ENCODE measurements at places on chromosomes 1 and 21. TPM values are rescaled to one million over a fixed set of nuclear protein-coding genes. Genes with fewer than 3 reads are reported as not detected.
A peak's percentile ranks its signal among the peaks of the same experiment; 100 is the strongest.

GRCh38 chr1:37776946-37777516 is 12.1 kb upstream of the EPHA10 start:
- DNase-seq = no peak

DNA sequence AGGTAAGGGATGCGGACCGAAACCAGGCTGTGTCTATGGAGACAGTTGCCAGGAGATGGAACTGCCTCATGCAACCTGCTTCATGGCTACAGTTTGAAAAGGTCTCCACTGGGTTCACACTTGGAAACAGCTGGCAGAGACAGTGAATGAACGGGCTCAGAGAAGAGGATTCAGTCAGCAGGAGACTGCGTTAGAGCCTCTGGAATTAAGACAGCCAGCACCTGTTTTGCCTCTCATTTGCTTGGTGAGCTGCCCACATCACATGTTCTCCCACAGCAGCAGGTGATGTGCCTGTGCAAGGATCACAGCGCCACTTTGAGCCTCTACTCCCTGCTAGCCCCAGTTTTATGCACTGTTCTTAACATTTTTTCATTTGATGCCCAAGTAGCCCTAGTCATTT is 321.0 kb downstream of the PLPP3 start:
- DNase-seq = no peak

GRCh38 chr1:66809736-66810326 is 8.8 kb upstream of the INSL5 start:
- DNase-seq = peak; percentile 2

- no peak for DNase-seq
Measured at GRCh38 chr1:180266275-180267210, 36.5 kb downstream of the LHX4 start.

- DNase-seq = no peak
Measured at GRCh38 chr1:87702455-87702854, 373.8 kb downstream of the LMO4 start.

- no peak for DNase-seq
Measured at GRCh38 chr1:207245124-207245523, 76.4 kb upstream of the CD55 start.

GRCh38 chr1:14282707-14283106 is 315.8 kb upstream of the KAZN start:
- peak; percentile 70 for DNase-seq

DNA sequence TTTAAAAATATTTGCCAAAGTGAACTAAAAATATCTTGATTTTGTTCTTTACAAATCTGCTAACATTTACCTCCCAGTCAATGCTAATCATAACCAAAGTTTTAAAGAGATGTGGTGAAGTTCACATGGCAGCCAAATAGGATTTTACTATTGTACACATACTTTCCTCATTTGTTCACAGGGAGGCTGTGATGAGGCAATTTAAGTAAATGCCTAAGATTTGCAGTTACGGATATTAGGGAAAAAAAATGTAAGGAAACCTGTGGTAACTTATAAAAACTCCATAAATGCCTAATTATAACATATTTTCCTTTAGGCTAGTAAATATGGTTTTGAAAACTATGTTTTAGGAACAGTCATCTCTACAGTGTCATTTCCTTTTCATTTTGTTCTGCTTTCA is 32.4 kb downstream of the RGS5 start:
- DNase-seq = no peak

DNA sequence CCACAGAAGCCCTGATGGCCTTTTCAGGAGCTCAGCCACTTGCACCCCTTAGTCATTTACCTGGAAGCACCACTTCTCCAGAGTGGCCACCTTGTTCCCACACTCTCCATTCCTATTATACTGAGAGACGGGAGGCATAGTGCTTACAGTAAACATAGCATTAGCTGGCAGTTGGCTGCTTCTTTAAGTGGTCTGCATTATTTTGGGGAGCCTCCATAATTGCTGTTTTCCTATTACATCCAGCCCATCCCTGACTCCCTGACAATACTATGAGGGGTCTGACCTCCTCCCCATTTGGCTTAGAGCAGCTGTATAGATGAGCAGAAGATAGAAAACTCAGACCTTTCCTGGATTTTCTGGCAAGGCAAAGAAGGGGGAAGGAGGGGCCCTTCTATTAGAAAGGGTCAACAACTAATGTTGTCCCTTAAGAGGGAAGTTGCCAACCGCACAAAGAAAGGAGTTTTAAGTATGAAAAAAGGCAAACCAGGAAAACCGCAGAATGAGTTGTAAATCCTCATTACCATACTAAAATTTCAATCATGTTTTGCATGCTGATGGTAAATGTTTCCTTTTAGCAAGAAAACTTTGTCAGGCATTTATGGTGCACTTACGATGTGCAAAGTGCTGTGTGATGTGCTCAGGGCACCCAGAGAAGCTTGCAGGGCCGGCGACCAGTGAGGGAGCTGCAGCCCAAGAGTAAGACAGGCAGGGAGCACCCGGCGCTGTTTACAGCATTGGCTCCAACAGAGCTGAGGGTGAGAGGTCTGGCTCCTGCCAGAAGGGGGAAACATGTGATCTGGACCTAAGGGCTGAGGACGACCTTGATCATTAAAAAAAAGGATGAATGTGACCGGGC is 167.3 kb downstream of the ZZZ3 start:
- peak; percentile 69 for DNase-seq

DNA sequence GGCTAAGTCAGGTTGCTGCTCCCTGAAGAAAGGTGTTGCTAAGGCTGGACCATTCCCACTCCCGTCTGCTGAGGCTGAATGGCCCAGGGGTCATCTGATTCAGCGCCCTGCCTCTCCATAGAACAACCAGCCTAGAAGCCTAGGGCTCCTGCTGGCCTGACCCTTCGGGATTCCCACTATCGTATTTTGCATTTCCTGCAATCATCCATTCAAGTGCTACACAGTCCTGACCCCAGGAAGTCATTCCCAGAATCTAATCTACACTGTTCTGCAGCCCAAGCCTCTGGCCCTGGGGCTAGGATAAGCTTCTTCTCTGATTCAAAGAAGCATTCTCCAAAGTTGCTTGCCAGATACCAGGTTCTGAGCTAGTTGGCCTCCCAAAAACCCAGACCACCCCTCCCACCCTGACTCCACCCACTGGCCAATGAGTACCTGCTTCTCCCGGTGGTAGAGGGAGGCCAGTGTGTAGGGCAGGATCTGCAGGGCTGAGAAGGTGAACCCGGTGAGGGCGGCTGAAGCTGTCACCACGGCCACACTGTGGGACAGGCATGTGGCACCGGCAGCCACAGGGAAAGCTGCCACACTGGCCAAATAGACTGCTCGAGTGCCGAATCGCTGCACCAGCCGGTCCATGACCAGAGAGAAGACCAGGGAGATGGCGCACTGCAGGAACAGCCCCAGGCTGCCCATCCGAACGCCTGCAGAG is 18.7 kb downstream of the SLC45A3 start:
- no peak for DNase-seq

- DNase-seq = no peak
Measured at GRCh38 chr1:45979074-45979777, 153.2 kb downstream of the PIK3R3 start.

The FCER1A gene
- not detected for total RNA-seq

The KCNA2 gene
- total RNA-seq = 0.15 TPM

The RCSD1 gene
- total RNA-seq = 0.83 TPM

The GPR61 gene
- total RNA-seq = not detected

The PTPRF gene
- total RNA-seq = 21.4 TPM

All from Daoy (cell line).